Activated CD4-positive, alpha-beta T cell treated with anti-CD3 and anti-CD28 coated beads, Interleukin-2, amount 10 ng/mL, durations not matched to agents 7 days and 5 days (primary cell): ENCODE measurements at places on chromosomes 5 and 9.
A peak's percentile ranks its signal among the peaks of the same experiment; 100 is the strongest.

DNA sequence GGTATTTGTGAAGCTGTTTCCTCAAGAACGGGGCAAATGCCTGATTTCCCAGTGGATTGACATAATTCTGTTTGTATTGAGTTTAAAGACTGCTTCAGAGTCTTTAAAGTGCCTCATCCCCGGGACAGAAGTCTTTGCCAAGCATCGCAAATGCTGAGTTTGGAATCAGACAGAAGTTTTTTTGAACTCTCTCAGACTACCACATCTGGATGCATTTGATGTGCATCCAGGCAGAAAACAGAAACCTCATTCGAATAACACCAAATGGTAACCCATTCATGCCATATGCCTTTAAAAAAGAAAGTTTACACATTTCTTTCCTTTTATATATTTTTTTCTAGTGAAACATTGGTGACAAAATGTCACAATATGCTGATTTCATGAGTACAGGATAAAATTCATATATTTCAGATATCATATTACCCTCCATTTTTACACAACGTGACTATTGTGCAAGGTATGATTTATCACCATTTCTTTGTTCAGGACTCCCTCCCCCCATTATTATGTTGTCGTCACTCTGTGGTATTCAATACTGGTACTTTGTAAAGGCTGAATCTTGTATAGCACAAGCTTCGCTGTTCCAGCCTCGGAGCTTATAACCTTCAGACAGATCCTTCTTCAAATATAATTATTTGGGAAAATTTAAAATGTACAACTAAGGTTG, 91.1 kb downstream of the ZNF608 start:
- no peak overlapping the region for H3K27ac ChIP-seq
- no peak overlapping the region for H3K4me3 ChIP-seq
- H3K36me3 ChIP-seq = peaks cover 2% of the 10 kb centered on the region
- DNase-seq = no peak
- peaks cover 8% of the 10 kb centered on the region for H3K4me1 ChIP-seq

DNA sequence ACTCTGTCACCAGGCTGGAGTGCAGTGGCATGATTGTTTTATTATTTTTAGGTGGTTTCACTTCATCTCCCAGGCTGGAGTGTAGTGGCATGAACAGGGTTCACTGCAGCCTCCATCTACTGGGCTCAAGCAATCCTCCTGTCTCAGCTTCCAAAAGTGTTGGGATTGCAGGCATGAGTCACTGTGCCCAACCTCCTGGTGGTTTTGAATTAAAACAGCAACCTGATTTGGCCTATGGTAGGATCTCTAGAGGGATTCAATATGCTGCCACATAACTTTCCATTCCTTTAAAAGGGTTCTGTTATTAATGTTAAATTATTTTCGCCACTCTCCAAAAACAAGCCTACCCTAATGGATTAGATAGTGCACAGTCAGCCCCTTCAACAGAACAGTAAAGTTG, 9.9 kb upstream of the HSPA4 start:
- H3K36me3 ChIP-seq = no peaks in the 10 kb centered on the region
- H3K27ac ChIP-seq = no peak overlapping the region
- no peak for DNase-seq
- no peak overlapping the region for H3K4me3 ChIP-seq
- H3K4me1 ChIP-seq = no peaks in the 10 kb centered on the region

DNA sequence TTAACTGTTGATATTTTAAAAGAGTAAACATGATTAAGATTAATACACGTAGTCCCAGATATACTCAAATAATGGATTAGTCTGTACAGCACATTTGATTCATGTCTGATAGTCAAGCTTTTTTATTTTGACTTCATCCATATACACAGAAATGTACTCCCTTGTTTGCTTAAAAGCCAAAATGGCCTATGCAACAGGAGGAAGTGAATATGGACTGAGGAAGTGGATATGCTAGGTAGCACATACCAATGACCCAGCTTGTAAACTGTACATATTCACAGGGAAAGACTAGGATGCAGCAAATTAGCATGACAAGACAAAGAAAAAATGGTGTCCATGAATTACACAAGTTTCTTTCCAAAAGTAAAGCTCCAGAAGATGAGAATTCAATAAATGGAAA, 109.7 kb downstream of the CAAP1 start:
- H3K4me1 ChIP-seq = no peaks in the 10 kb centered on the region
- no peaks in the 10 kb centered on the region for H3K27me3 ChIP-seq
- no peak overlapping the region for H3K27ac ChIP-seq
- no peak overlapping the region for H3K4me3 ChIP-seq
- DNase-seq = no peak

GRCh38 chr5:117118499-117118898, 543.9 kb upstream of the SEMA6A start:
- H3K27me3 ChIP-seq = no peaks in the 10 kb centered on the region
- H3K4me1 ChIP-seq = no peaks in the 10 kb centered on the region
- H3K36me3 ChIP-seq = no peaks in the 10 kb centered on the region
- DNase-seq = no peak

GRCh38 chr9:129586685-129587084, 34.2 kb downstream of the C9orf50 start:
- no peaks in the 10 kb centered on the region for H3K36me3 ChIP-seq
- H3K27me3 ChIP-seq = peaks cover 15% of the 10 kb centered on the region
- H3K27ac ChIP-seq = peak overlapping the region; percentile 86
- DNase-seq = peak; percentile 34
- H3K4me3 ChIP-seq = no peak overlapping the region

- H3K27me3 ChIP-seq = no peaks in the 10 kb centered on the region
- H3K36me3 ChIP-seq = no peaks in the 10 kb centered on the region
- no peak overlapping the region for H3K27ac ChIP-seq
- no peak overlapping the region for H3K4me3 ChIP-seq
- H3K4me1 ChIP-seq = no peaks in the 10 kb centered on the region
Observed at GRCh38 chr9:119877306-119877705, 508.1 kb upstream of the BRINP1 start.

DNA sequence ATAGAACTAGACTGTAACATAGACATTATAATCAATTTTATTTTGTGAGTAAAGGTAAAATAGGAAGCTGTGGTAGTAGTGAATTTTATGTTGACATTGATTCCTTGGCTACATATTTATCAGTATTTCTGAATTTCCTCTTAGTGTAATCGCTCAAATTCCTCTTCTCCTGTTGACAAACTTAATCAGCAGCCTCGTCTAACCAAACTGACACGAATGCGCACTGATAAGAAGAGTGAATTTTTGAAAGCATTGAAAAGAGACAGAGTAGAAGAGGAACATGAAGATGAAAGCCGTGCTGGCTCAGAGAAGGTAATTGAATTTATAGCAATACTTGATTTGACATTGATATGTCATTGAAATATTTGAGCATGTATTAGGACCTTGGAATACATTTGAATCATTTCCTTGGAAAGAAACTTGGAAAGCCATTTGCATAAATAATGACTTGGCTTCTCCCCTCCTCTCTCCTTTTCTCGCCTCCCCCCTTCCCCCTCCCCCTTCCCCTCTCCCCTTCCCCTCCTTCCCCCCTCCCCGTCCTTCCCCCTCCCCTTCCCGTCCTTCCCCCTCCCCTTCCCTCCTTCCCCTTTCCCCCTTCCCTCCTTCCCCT, 75.5 kb downstream of the GPBP1 start:
- no peak overlapping the region for H3K4me3 ChIP-seq
- H3K27me3 ChIP-seq = no peaks in the 10 kb centered on the region
- no peak for DNase-seq
- peaks cover 23% of the 10 kb centered on the region for H3K4me1 ChIP-seq
- no peak overlapping the region for H3K27ac ChIP-seq
